ENCODE measurements at places on chromosomes 5 and 9.

DNA sequence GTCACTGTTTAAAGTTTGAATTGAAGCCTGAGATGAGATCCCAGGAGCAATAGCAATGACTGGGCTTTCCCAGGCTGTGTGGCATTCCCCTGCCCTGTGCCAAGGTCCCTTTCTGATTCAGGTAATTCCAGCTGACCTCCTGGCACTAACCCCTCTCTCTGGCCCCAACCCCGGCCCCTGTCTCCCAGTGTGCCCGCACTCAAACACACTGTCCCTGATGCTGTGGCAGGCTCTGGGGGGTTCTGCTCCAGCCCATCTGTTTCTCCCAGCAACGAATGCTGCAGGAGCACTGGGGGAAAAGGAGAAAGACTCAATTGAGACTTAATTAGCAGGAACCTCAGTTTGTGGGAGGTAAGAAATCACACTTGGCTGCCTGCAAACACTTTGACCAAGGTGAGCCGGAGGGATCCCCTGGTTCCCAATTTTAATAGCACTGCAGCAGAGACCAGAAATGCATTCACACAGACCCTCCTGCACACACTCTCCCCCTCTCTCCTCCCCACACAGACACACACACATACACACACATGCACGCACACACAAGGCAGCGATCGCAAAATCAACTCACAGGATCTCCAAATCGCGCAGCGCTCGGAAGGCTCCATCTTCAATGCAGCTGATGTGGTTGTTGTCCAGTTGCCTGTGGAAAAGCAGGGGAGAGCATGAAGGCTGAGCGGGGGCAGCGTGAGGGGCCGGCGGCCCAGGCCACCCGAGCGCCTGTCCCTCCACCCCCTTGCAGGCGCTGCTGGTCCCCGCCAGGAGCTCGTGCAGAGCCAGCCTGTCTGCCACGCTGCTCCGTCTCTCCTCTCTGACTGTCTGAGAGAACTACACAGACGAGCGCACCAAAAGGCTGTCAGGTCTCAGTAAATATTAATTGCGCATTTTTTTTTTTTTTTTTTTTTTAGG lies 265.1 kb upstream of the PANK3 start:
- DNase-seq: no peak

- DNase-seq: no peak
Observed at GRCh38 chr5:57937501-57938173, 455.0 kb upstream of the ACTBL2 start.

DNA sequence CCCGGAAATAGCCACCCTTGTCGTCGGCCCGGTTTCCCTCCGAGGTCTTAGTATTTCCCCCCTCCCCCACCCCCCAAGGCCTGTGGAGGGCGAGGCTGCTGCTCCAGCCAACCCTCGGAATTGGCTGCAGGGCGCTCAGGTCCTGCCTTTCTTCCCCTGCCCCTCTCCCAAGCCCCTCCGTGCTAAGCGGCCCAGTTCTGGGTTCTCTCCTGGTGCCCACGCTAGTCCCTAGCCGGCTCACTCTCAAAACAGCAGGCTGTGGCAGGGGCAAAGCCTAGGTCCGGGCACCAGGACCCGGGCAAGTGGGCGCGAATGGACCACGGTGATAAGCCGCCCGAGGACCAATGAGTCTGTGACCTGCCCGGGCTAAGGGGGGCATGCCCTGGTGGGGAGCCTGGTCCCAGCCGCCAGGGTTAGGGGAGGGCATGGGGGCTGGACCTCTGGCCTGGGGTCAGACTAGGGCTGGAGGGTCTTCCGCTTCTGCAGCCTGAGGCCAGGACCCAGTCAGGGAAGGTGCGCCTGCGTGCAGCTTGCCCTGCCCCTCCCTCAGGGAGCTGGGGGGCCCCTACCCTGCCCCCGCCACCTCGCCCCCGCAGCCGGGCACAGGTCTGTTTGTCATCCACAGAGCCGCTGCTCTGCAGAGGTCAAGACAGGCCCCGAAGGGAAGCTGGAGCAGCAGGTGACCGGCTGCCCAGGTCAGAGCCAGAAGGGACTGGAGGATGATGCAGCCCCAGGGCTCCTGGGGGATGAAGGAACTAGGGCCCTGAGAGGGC lies 5.0 kb upstream of the IRX4 start:
- DNase-seq: no peak

DNA sequence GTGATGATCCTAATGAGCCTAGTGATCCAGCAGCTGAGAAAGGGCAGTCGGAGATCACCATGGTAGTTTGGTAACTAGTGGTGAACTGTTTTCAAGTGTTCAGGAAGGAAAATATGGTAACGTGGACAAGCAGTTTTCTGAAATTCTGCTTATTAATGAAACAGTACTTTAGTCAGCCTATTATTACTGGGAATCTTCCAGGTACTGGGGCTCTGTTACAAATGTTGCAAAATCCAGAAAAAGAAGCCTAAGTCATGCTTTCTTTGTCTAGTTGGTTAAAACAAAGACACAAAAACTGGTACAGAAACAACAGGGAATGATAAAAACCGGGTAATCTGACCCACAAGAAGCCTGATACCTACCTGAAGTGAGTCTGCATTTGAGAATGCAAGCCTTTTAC lies 18.2 kb downstream of the TTC23L start:
- no peak for DNase-seq

- no peak for DNase-seq
Observed at GRCh38 chr5:147809830-147810666, 21.4 kb downstream of the SPINK1 start.
